Inflammatory macrophage (primary cell): ENCODE measurements at places on chromosomes 12 and 14.
A peak's percentile ranks its signal among the peaks of the same experiment; 100 is the strongest.

GRCh38 chr12:7131502-7131866 is 1.3 kb downstream of the CLSTN3 start:
- DNase-seq: peak; percentile 18

GRCh38 chr12:31962076-31962475 is 2.9 kb downstream of the RESF1 start:
- no peak for DNase-seq

- no peak for DNase-seq
These were observed 156.0 kb downstream of the MED13L start for GRCh38 chr12:116121453-116121871.

DNA sequence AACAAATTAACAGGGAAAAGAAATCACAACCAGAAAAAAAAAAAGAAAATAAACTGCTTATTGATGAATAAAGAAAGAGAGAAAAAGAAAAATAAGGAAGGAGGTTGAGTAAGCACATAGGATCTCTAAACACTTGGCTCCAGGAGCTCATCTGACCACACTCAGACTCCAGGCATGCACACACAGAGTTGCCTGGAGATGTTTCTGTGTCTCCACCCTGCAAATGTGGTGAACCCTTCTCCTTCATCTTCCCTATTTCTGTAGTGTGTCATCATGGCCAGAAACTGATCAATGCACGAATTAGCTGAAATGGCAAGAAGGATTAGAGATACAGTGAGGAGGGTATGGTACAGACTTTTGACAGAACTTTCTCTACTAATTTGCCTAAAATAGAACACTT is 20.2 kb downstream of the OR4N2 start:
- no peak for DNase-seq

DNA sequence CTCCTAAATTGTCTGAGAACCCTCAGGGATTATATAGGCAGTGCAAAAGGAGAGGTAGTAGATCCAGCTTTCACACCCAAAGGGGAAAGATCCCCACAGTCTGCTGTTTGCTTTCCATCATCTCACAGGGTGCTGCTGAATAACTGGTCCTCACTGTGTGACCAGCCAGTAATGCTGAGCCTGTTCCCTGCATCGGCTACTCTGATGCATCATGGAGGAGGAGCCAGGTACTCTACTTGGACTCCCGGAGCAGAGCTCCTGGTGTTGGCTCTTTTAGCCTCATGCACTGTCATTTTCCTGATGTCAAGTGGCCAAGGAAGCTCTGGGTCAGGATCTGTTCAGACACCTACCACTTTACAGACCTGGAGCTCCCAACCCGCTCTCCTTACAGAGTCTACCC is 127.4 kb upstream of the ATF1 start:
- DNase-seq: no peak

DNA sequence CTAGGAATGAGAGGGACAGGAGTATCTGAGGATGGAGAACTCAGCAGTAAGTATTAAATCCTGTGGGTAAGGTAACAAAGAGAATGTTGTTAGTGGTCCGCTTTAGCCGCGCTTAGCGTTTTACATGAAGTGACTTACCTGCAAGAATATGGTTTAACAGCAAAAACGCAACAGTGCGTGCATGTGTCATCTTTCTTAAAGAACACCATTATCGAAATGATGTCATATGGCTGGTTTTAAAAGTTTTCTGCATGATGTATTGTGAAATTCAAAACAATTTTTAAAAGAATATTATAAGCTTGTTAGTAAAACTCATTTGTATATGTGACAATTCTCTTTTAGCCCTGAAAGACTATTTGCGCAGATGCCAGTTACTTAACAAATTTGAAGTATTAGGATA is 1.7 kb downstream of the LEMD3 start:
- no peak for DNase-seq

DNA sequence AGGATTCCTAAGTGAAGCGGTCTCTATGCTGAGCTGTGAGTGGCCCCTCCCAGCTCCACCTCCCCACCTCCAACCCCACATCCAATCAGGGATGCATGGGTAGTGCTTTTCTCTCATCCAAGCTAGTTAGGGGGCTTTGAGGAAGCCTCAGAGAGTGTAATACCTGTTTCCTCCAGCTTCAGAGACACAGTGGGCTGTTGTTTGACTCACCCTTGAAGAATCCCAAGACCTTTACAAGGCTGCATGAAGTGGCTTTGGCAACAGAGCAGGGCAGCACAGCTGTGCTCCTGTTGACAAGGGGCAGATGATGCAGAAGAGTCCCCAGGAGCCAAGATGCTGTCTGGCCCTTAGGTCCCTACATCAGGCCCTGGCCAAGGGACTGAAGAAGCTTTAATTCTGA is 27.1 kb upstream of the CLMN start:
- no peak for DNase-seq

GRCh38 chr12:119468296-119468695 is 125.3 kb upstream of the TMEM233 start:
- DNase-seq: no peak

GRCh38 chr12:96210376-96211055 is 16.3 kb downstream of the ELK3 start:
- no peak for DNase-seq

DNA sequence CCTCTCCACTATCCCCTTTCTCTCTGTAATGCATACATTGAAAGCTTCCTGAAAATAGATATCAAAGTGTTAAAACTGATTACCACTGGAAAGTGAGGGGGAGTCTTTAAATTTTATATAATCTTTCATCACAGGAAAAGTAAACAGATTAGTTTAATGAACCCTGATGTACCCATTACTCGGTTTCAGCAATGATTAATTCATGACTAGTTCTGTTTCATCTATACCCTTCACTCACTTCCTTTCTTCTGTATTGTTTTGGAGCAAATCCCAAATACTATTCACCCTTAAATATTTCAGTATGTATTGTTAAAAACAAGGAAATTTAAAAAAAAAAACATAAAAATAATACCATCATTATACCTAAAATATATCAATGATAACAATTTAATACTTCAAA is 67.3 kb upstream of the TMCC3 start:
- no peak for DNase-seq

DNA sequence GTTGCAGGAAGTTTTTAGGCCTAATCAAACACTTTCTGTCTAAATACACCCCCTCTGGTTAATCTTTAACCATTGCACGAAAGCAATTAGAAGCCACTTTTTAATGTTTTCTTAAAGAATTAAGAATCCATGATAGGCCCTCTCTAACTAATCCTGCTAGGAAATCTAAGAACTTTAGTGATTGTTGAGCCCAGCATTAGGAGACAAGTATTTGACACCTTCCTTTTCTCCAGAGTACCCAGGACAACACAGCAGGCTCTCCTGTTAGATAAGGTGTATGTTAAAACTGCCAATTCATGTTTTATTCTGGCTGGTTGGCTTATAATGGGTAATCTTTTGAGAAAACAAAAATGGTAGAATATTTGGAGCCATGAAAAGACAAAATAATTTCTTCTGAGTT is 95.0 kb downstream of the ALX1 start:
- DNase-seq: no peak

DNA sequence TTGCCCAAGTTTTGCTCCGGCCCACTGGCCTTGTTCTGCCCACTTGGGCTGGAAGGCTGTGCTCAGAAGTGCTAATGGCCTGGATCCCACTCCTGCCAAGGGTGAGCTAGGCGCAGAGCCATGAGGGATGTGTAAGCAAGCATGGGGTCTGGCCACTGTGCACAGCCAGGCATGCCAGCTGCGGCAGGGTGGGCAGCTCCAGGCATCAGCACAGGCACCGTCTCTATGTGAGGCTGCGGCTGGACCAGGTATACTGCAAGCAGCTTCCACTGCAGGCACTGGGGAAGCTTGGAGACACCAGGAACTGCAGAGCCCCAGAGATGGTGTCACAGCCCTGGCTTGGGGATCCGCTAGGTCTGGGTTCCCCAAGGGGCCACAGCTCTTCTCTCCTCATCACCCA is 264.9 kb downstream of the LRIG3 start:
- DNase-seq: no peak

DNA sequence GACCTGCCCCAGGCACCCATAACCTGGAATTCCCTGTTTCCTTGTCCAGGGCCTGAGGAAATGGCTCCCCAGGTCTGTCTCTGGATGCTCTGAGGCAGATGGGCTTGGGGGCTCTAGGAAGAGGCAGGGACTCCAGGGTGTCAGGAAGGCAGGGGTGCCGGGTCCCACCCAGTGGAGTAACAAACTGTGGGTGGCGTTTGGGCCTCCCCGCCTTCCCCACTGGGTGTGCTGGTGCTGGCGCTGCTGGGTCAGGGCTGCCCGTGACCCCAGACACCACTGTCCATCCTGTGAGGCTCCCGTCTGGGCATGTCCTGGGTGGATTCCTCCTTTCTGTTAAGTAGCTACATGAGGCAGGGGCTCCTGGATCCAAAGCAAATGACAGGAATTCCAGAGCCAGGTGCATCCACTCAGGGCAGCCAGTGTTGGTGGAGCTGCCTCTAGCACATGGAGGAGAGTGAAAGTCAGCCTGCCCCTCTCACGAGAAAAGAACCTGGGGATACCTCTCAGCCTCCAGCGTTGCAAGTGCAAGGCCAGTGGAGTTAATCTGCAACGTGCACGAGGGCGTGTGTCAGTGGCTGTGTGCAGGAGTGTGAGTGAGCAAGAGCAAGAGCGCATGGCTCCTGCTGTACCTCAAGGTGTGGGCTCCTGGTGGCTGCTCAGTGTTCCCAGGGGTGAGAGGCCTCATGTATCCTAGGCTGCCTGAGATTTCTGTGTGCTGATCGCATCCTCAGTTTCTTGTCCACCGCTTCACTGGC is 403.1 kb downstream of the TMEM121 start:
- DNase-seq: no peak

DNA sequence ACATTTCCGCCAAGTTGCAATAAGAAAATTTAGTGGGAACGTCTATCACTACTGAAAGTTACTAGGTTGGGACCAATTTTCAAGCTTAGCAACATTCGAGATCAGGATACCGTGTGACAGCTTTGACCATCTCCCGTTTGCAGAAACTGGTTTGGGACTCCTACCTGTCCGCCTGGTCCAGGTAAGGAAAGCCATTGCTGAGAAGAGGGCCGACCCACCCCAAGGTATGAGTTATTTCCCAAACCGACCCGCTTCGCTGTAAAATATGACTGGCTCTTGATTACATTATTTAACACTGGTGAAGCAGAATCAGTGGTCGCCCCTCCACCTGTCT is 271 bp downstream of the DNAI7 start:
- DNase-seq: no peak
